ENCODE measurements at places on chromosomes 16 and 17.

GRCh38 chr16:51155199-51155607 lies 4.1 kb upstream of the SALL1 start:
- DNase-seq: no peak

- DNase-seq: no peak
Observed at GRCh38 chr16:24352746-24353145, 96.6 kb downstream of the CACNG3 start.

DNA sequence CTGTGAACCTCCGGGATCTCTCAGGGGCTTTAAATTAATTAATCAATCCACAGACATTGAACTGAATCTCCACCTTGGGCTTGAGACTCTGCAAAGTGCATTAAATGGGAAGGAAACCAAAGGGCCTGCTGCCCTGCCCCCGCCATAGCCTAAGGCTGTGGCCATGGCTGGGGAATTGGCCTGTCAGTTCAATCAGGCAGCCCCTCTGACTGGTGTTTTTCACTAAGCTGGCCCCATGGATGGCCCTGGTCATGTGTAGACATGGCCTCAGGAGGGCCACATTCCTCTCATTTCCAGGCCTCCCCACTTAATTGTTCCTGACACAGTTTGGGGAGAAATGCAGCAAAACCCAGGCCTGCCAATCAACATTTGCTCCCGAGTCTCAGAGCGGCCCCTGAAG lies 499.8 kb downstream of the WWOX start:
- no peak for DNase-seq

- no peak for DNase-seq
Observed at GRCh38 chr16:65494080-65494479, 372.2 kb upstream of the CDH11 start.

DNA sequence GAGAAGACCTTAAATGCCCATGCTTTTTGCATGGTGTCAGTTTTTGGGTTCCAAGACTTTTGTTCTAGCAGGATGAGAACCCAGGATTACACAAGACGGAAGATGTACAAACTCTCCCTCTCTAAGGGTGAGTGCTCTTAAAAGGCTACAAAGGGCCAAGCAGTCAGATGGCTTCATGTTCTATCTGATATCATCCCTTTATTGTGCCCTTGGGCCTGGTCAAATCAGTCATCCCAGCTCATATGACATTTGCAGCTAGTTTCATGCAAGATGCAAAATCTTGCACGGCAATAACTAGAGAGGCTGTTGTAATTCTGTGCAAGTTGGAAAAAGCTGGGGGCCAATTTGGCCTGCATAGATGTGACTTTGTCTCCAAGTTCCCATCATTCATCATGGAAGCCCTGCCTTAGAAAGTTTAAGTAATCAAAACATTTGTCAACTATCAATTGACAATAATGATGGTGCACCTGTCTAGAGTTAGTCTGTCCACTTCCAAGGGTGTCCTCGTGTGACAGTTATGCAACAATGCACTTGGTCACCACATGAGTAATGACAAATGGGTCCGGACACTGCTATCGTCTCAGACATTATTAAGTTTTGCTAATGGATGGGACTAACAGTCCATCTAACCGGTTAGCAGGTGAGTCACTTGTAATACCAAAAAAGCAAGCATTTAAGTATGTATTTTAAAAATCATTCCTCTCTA lies 58.6 kb upstream of the ZFHX3 start:
- no peak for DNase-seq

DNA sequence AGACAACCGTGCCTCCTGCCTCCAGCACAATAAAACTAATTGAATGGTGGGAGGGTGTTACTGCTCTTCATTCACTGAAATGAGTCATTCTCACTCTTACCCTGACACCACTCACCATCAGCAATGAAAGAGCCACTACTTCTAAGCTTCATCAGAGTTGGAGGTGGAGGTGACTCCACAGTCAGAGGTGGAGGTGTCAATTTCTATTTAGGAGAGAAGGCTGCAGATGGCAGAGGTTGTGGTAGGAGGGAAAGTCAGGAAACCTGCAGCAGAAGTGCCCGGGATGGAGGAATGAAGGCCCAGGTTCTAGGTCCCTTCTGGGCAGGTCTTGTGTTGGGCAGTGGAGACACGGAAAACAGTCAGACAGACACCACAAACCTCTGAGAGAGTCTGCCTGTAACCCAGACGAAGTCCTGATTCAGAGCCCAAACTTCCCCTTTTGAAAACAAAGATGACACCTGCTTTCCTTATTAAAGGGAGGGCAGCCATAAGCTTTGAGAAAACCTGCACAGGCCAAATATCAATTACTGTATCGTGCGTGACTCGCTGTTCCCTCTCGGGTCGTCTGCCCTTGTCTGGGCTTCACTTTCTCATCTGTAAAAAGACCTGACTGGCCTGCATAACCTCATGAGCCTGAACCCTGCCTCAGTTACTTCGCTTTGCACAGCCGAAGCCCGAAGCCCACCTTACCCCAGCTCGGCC lies 668 bp downstream of the ATPAF2 start:
- DNase-seq: no peak

DNA sequence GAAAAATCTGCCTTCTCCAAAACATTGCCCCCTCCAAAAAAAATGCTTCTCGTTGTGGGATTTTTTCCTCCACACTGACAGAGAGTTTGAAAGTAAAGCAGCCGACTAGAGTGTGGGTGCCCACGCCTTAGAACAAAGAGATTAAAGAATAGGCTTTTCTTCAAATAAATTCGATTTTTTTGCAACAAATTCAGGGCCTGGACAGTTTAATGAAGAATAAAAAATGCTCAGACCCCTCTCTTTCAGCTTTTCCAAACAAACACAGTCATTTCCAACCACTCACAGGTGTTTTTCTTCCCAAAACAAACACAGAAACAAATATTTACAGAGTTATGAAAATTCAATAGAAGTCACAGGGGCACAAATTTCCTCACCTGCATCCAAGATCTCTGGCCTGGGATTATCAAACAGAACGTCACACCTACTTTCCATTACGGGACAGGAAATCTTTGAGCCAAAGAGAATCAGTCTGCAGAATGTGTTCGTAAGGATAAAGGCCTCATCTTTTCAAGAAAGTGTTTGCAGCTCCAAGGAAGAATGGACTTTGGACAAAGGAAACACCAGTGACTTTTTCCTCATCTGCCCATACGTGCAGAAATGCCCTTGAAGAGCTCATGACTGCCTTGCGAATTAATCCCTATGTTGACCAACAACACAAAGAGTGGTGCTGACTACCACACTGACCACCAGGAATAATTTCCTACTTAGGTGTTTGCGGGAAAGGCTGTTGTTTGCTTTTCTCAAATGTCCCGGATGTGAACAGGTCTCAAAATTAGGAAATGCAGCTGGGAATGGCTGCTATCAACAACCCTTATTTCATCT lies 31.3 kb upstream of the TOX3 start:
- DNase-seq: no peak
